GM06990 (cell line): ENCODE measurements at places on chromosomes 11 and 22.

- DNase-seq, result no peak
Observed at GRCh38 chr11:67374571-67375281, 1.3 kb upstream of the CLCF1 start.

GRCh38 chr11:16960250-16960649, 54.0 kb downstream of the PLEKHA7 start:
- DNase-seq, result no peak

DNA sequence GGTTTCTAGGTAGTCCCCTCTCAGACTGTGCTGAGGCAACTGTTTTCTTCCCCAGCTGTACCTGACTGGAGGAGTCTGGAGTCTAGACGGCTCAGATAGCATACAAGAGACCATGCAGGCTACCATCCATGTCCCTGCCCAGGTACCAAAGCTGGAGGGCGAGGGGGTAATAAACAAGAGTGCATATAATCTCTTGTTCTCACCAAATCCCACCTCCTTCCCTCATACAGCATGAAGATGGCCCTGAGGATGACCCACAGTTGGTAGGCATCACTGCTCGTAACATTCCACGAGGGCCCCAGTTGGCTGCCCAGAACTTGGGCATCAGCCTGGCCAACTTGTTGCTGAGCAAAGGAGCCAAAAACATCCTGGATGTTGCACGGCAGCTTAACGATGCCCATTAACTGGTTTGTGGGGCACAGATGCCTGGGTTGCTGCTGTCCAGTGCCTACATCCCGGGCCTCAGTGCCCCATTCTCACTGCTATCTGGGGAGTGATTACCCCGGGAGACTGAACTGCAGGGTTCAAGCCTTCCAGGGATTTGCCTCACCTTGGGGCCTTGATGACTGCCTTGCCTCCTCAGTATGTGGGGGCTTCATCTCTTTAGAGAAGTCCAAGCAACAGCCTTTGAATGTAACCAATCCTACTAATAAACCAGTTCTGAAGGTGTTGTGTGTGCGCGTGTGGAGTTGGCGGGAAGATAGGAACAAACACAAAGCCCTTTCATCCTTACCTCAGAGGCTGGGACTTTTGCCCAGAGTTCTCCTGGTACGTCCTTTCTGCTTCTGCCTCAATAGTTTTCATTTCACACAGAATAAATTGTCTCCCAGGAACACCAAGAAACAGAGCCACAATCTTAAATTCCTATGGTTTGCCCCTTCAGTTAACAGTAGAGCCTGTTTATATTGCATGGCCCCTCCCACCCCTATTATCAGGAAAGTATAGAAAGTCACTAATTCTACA, 8.5 kb downstream of the HMBS start:
- no peak for DNase-seq

DNA sequence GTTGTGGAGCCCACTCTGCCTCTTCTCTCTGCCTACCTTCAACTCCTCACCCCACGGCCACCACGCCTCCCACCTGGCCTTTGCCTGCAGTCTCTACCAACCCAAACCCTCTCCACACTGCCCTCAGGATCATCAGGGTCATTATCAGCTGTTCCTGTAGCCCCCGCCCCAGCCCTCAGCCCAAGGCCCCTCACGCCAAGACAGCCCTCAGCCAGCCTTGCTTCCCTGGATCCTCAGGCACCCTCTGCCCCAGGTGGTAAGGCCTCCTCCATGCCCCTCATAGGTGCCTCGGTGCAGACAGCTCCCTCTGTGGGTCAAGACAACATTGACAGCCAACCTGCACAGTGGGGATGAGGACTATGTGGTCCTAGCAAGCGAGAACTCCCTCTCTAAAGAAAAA, 1.7 kb downstream of the SBF1 start:
- DNase-seq, result no peak

GRCh38 chr11:26229257-26229656, 102.7 kb upstream of the ANO3 start:
- DNase-seq, result no peak

DNA sequence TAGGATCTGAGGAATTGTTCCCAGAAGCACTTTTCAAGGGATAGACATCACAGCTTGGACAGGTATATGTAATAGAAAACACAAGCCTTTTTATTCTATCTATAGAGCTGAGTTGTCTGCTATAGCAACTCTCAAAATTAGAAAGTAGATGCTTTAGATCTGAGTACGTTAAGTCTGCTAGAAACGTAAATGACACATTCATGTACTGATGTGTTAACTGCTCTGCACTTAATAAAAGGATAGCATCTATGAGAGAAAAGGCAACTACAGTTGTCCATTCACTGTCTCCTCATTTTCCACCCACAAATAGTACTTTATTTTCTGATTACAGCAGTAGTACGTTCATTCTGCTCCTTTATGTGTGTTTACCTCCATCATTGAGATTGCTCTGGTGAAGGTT, 6.0 kb upstream of the STT3A start:
- DNase-seq, result no peak

- no peak for DNase-seq
Observed at GRCh38 chr22:18045794-18046193, 21.4 kb upstream of the MICAL3 start.

- no peak for DNase-seq
Observed at GRCh38 chr11:90391756-90392155, 168.9 kb upstream of the CHORDC1 start.

DNA sequence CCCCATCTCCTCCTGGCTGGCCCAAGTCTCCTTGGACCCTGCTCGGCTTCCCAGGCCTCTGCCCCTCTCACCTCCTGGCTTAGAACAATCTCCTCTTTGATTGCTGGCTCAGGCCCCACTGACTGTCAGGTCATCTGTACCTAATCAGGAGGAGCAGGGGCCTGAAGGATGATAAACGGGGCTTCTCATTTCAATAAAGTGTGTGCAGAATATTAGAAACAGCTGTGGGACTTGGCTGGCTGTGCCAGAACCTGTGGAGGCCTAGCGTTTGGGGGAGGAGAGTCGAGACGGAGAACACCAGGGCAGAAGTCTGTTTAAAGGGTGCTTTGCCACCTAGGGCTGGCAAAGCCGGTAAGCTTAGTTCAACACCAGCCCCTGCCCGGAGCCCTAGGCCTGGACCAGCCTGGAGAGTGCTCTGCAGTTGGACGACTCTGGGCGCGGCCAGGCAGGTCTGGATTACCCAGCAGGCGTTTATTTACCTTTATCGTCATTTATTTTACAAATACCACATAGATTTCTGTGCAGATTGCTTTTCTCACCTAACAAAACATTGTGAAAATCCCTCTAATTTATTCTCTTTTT, 10.1 kb upstream of the VSIG10L2 start:
- no peak for DNase-seq

GRCh38 chr11:37857726-37858125, 1259.7 kb upstream of the RAG2 start:
- DNase-seq, result no peak

DNA sequence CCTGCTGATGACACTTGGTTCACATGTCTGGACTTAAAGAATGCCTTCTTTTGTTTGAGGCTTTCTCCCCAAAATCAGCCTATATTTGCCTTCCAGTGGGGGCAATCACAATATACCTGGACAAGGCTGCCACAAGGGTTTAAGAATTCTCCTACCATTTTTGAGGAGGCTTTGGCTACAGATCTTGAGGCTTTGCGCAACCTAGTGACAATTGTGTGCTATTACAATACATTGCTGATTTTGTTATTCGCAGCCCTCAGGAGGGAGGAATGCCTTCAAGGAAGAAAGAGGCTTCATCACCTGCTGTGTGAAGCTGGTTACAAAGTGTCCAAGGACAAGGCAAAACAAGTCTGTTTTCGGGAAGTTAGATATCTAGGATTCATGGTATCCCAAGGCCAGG, 50.8 kb upstream of the OR4C15 start:
- DNase-seq, result no peak

- no peak for DNase-seq
Observed at GRCh38 chr22:31586137-31586920, 75.7 kb downstream of the PISD start.

GRCh38 chr11:6889835-6890234, 2.5 kb downstream of the OR2D2 start:
- DNase-seq, result peak; percentile 10

- DNase-seq, result no peak
Observed at GRCh38 chr11:123250892-123251656, 56.0 kb upstream of the CLMP start.

- no peak for DNase-seq
Observed at GRCh38 chr11:3345736-3346135, 33.2 kb downstream of the ZNF195 start.

GRCh38 chr11:44949160-44950030, 1.3 kb downstream of the TP53I11 start:
- DNase-seq, result no peak

DNA sequence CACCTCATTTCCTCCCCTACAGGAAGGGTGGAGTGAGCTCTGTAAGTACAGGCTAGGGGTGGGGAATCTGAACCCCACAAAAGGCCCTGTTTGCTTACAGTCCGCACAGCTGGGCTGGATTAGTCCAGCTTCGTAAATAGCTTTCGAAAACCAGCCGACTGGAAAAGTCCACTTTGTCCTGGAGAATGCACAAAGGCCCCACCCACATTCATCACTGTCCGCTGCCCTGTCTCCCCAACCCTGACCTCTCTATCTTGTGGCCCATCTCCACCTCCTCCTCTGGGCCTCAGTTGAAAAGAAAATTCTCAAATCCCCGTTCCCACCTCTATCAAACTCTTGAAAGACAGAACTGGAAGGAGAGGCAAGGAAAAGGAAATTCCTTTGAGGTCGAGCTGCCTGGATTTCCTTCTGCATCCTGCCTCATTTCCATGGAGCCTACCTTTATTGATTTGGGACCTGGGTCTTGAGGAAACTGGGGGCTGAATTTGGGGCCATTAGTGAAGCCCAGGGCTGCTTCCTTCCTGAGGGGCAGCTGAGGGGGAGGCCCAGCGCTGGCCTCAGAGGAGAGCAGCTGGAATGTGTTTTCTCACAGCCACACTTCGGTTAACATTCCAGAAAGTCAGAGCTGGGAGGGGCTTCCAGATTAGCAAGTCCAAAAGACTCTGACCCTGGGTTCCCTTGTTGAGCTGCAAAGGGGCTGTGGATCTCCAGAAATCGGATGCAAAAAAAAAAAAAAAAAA, 147.6 kb downstream of the FBXO7 start:
- DNase-seq, result no peak

DNA sequence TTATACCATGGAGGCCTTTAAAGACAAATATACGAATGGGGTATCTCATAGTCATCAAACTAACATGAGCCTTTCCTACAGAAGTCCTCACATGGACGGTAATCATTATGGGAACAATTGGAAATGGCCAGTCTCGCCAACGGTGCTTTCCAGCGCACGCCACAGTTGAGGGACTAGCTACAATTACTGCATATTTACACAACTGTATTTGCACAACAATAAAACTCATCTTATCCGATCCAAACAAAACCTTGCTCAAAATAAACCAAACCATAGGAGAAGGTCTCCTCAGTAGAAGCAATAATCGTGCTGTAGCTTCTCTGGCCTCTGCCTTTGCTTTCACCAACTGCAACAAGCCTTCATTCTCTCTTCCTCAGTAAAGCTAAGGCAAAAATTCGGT, 5.9 kb downstream of the CADM1 start:
- no peak for DNase-seq

- DNase-seq, result no peak
Observed at GRCh38 chr11:37688456-37688855, 1090.4 kb upstream of the RAG2 start.

DNA sequence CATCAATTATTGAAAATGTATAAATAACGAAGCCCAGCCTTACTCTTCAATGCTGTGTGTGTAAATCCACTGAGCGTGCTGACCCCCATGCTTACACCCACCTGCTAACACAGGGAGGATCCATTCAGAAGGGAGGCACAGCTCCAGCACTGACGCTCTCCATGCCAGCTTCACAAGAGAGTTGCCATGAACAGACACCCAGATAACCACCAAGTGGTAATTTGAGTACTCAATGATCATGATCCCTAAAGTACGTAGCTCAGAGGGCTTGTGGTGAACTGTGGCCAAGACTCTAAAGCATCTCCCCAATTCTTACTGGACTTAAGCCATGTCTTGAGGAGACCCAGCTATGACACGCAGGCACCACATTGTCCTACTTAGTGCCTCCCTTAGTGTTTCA, 98.7 kb downstream of the IGLL1 start:
- no peak for DNase-seq

- DNase-seq, result no peak
Observed at GRCh38 chr22:37404091-37404490, 23.2 kb downstream of the ELFN2 start.

- no peak for DNase-seq
Observed at GRCh38 chr22:18095101-18095805, 15.4 kb upstream of the TUBA8 start.

- DNase-seq, result no peak
Observed at GRCh38 chr11:122273476-122274191, 157.6 kb upstream of the BLID start.

DNA sequence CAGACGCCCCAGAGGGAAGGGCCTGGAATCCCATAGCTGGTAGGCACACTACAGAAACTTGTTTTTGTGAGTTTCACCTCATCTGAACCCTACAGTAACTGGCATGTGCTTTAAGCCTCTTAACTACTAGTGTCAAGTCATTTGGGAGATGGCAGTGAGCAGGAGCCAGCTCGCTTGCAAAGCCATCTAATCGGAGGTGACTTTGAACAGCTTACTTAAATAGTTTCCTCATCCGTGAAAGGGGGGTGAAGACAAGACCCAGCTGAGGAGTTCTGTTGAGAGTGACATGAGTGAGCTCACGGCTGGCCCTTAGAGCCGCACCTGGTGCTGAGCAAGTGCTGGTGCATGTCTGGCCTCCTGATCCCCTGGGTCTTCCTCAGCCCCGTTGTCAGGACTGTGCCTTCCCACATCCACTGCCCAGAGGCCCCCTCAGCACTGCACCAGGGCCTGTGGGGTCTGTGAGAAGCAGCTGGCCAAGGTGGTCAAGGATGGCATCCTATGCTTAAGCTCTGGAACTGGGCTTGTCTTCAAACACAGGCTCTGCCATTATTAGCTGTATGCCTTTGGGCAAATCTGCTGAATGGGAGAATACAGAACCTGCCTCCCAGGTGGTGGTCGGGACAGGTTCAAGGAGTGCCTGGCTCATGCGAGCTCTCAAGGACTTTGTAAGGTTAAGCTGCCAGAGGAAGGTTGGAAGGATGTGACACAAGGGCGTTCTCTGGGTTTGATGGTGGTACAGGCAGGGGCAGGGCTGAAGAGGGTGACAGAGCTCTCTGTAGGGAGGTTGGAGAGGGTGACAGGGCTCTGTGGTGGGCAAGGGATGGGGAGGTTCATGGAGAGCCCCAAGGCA, 27.3 kb downstream of the INCENP start:
- no peak for DNase-seq

- DNase-seq, result no peak
Observed at GRCh38 chr11:126293726-126294125, 10.1 kb upstream of the DCPS start.

- DNase-seq, result no peak
Observed at GRCh38 chr11:17986007-17986710, 26.7 kb downstream of the SERGEF start.

- DNase-seq, result no peak
Observed at GRCh38 chr22:22995166-22995565, 75.2 kb upstream of the GNAZ start.

DNA sequence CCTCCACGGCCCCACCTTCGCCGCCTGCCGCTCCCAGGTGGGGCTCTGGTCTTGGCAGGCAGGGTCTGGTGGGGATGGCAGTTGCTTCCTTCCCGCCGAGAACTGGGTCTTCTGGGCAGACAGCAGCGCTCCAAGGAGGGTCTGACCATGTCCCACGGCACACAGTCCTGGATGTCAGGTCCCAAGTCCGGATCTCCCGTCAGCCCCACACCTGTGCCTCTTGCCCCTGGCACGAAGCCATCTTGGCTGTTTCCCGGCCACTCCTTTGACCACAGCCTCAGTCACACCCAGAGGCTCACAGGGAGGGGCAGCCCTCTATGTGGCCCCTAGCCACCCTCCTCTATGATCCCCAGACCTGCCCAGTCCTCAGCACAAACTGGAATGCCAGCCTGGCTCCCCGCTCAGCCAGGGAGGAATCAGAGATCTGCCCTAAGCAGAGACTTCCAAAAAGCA, 14.3 kb downstream of the MUC5B start:
- no peak for DNase-seq
